Stimulated activated CD8-positive, alpha-beta memory T cell treated with anti-CD3 and anti-CD28 coated beads, Interleukin-7, amount 100 ng/mL, for 4 hours (primary cell): ENCODE measurements at places on chromosomes 7 and 10.

- DNase-seq: no peak
Measured at GRCh38 chr7:269721-270120, 20.2 kb upstream of the FOXL3 start.

DNA sequence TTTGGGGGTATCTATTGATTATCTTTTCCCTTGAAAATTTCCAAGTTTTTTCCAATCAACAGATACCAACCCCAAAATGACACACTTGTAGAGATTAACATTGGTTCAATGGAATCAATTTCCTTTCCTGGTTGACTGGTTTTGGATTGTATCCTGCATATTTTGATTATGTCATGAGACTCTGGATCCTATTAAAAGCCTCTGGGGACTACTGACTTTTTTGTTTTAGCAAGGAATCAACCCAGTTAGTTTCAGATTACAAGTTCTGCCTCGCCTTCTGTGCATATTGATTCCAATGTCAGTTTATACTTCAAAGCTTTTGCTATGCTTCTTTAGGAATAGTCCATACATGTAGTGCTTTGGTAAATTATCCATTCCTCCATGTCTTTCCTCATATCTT lies 29.2 kb downstream of the COPG2 start:
- no peak for DNase-seq

DNA sequence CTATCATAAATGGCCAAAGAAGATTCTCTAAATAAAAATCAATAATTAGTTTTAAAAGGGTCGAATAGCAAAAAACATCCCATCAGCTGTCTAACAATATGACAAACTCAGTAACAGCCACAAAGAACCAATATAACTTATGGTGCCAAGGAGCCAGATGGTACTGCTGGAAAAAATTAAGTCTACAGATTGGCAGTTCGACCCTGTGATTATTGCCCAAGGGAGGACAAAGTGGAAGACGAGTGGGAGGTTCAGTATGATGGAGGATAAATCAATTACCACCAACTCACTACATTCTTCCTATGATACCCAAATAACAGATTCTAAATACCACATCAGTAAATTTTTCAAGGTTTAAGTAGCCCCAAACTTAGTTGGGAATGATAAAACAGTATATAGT lies 49.0 kb downstream of the SKAP2 start:
- no peak for DNase-seq

GRCh38 chr10:33151344-33151864 lies 183.1 kb downstream of the NRP1 start:
- no peak for DNase-seq

- no peak for DNase-seq
Measured at GRCh38 chr10:89120931-89121763, 86.0 kb downstream of the CH25H start.

DNA sequence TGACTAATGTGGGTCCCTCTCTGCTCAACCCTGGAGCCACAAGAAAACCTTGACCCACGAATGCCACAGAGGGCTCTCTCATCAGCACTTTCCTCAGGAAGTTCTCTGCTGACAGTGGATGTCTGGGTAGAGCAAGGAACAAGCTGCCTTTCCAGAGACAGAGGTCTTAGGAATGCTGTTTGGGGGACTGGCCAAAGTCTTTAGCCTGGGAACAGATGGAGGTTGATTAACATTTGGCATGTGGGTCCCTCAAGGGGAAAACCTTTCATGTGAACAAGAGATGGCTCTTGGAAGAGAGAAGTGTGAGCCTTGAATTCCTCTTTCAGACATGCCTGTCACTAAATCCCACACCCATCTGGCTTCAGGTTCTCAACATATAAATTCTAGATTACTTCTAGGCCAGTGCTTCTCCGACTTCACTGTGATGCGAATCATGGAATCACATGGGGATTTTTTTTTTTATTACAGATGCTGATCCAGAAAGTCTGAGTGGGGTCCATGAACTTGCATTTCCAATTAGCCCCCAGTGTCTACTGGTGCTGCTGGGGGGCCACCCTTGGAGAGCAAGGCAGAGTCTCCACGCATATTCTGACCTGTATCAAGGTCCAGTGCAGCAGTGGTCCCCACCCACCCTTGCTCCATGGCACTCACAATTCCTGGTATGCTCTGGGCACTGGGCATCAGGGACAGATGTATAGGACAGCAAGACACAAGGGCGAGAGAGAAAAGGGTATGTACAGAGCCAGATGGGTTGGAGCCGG lies 360.4 kb downstream of the CXCL12 start:
- no peak for DNase-seq

DNA sequence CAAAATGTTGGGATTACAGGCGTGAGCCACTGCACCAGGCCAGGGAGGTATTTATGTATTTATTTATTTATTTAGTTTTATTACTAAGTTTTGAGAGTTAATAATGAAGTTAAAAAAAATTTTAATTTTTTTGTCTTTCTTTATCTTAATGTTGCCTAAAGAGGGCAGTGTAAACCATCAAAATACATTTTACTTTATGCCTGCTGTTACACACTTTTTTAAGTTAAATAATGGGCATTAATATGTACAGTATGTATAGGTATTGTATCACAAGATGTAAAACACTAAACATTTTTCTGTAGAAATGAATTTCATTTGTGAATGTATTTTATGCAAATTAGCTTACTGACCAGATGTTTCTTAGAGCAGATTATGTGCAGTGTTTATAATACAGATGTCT lies 129.4 kb downstream of the AASS start:
- DNase-seq: no peak

DNA sequence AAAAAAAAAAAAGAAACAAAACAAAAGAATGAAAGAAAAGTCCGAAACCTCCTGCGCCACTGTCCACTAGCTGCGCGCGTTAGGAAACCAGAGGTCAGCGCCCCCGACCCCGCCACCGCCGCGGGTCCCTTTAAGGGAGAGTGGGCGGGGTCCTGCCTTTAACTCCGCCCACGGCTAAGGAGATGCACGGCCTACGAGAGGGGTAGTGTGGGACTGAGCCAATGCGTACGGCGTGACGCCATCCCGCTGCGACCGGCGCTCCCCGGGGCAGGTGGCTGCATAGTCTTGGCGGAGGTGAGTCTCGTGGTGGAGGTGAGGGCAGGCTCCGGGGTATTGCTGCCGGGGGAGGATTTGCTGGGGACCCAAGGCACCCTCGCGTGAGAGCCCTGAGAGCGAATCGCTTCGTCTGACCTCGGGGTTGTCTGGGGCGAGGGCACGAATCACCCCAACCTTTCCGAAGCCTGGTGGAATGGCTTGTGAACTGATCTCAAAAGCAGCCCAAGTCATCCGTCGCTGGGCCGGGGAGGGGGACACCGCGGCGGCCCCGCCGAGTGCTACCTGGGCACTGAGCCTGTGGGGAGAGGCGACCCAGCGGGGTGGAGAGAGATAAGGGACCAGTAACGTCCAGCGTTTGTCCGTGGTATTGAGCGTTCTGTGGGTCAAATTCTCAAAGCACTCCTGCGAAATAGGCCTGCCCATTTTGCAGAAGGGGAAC lies at the start of gene MRPS17:
TSS of gene MRPS17 (plus strand) at position 241 of the 715 bp plus-strand sequence. CDS start 1,319 bp downstream, outside the sequence.
- peak; percentile 90 for DNase-seq

GRCh38 chr7:22296916-22297315 lies 60.0 kb downstream of the RAPGEF5 start:
- no peak for DNase-seq
